Urinary bladder (tissue), 4 donors: ENCODE measurements at places on chromosomes 3 and 15. TPM values are rescaled to one million over a fixed set of nuclear protein-coding genes. Genes with fewer than 3 reads are reported as not detected.

Gene IL5RA
- 0.69 TPM for total RNA-seq

Gene TNK2
- total RNA-seq: 8.7 TPM

Gene TTC23
- total RNA-seq: 57.0 TPM

Gene ZNF609
- 23.7 TPM for total RNA-seq

Gene CAND2
- total RNA-seq: 10.7 TPM

Gene AGBL1
- total RNA-seq: 1.5 TPM

Gene LRRIQ4
- not detected for total RNA-seq

Gene GOLGA6L10
- 2.0 TPM for total RNA-seq

Gene PLOD2
- total RNA-seq: 114 TPM

Gene AMT
- 6.7 TPM for total RNA-seq

Gene MYZAP
- total RNA-seq: 19.2 TPM

Gene NR2E3
- total RNA-seq: 2.3 TPM

Gene SNX22
- total RNA-seq: 0.42 TPM

Gene VIPR1
- total RNA-seq: 5.2 TPM

Gene AP3B2
- 2.0 TPM for total RNA-seq

Gene SMC4
- total RNA-seq: 205 TPM

Gene SLC9C1
- 1.9 TPM for total RNA-seq

Gene CLDN16
- total RNA-seq: 0.37 TPM

Gene SH2D7
- not detected for total RNA-seq

Gene CSPG4
- total RNA-seq: 30.6 TPM

Gene RASGRP1
- total RNA-seq: 0.74 TPM

Gene RETNLB
- not detected for total RNA-seq

Gene GSK3B
- total RNA-seq: 57.9 TPM

Gene ACOX2
- 28.8 TPM for total RNA-seq

Gene FRMD5
- total RNA-seq: 2.9 TPM

Gene RAB27A
- total RNA-seq: 17.2 TPM

Gene NT5DC2
- total RNA-seq: 32.9 TPM

Gene FRG2C
- not detected for total RNA-seq

Gene FNDC3B
- 228 TPM for total RNA-seq
